ENCODE measurements at places on chromosomes 1 and 21.

GRCh38 chr1:201142011-201142848, 12.0 kb downstream of the TMEM9 start:
- H3K27ac ChIP-seq: no peak overlapping the region
- H3K36me3 ChIP-seq: peaks cover 44% of the 10 kb centered on the region
- peaks cover 10% of the 10 kb centered on the region for H3K4me1 ChIP-seq
- H3K4me3 ChIP-seq: no peak overlapping the region
- no peaks in the 10 kb centered on the region for H3K27me3 ChIP-seq

DNA sequence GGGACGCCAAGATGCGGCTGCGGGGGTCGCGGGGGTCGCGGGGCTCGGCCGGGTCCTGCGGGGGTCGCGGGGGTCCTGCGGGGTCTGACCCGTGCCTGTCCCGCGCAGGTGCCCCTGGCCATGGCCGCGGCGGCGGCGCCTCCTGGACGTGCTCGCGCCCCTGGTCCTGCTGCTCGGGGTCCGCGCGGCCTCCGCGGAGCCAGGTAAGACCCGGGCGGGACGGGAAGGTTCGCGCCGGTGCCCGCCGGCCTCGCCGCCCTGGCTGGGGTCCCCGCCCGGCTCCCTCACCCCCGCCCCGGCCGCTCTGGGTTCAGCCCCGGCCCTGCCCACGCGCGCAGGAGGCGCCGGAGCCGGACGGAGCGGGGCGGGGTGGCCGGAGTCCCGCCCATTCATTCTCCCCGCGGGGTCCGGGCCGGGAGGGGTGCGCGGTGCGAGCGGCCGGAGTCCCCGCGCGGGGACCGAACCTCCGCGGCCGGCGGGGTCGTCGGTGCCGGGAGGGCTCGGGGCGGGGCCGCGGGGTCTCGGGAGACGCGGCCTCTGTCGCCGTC, 380 bp downstream of the COL18A1 start:
- no peak overlapping the region for H3K4me3 ChIP-seq
- H3K4me1 ChIP-seq: peaks cover 9% of the 10 kb centered on the region
- H3K27me3 ChIP-seq: peaks cover 85% of the 10 kb centered on the region
- H3K27ac ChIP-seq: no peak overlapping the region
- DNase-seq: no peak

GRCh38 chr1:114490274-114490693, 20.7 kb downstream of the TRIM33 start:
- no peaks in the 10 kb centered on the region for H3K27me3 ChIP-seq
- peaks cover 26% of the 10 kb centered on the region for H3K36me3 ChIP-seq
- peaks cover 23% of the 10 kb centered on the region for H3K4me1 ChIP-seq
- no peak overlapping the region for H3K4me3 ChIP-seq
- H3K27ac ChIP-seq: no peak overlapping the region

GRCh38 chr1:16109571-16109970, 36.1 kb upstream of the FAM131C start:
- peaks cover 3% of the 10 kb centered on the region for H3K36me3 ChIP-seq
- no peaks in the 10 kb centered on the region for H3K4me1 ChIP-seq
- DNase-seq: no peak
- no peak overlapping the region for H3K27ac ChIP-seq
- peaks cover 31% of the 10 kb centered on the region for H3K27me3 ChIP-seq
- no peak overlapping the region for H3K4me3 ChIP-seq

GRCh38 chr1:153872331-153872730, 50.4 kb downstream of the GATAD2B start:
- DNase-seq: no peak
- no peaks in the 10 kb centered on the region for H3K27me3 ChIP-seq
- peaks cover 9% of the 10 kb centered on the region for H3K4me1 ChIP-seq
- no peak overlapping the region for H3K4me3 ChIP-seq
- peaks cover 18% of the 10 kb centered on the region for H3K36me3 ChIP-seq
